ENCODE measurements at places on chromosomes 4 and X.

GRCh38 chrX:123487236-123487635 lies 245.6 kb downstream of the THOC2 start:
- DNase-seq, result no peak

- no peak for DNase-seq
Observed at GRCh38 chr4:84849051-84849640, 117.3 kb downstream of the WDFY3 start.

- DNase-seq, result no peak
Observed at GRCh38 chr4:118398226-118399090, 45.7 kb upstream of the PRSS12 start.

GRCh38 chr4:114598191-114599121 lies at the start of gene UGT8:
TSS of gene UGT8 (plus strand) at chr4:114598807. CDS start at chr4:114622881, 24,074 bp downstream.
- no peak for DNase-seq

GRCh38 chrX:32155044-32155638 lies 1056.2 kb downstream of the DMD start:
- no peak for DNase-seq

DNA sequence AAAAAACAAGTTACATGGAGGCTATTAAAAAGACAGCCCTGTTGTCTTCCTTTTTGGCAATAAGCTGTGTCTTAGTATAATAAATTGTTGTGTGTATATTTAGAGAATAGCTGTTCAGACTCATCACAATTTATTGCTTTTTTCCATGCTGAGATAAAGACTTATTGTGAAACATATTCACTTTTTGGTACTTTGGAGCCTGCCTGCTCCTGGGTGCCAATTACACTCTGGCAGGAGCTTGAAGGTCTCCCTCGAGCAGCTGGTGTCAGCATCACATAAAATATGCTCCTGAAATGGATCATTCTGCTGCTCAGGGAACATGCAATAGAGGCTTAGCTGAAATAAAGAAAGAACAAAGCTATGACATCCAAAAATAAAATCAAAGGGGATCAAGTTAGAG lies 211.6 kb upstream of the DKK2 start:
- DNase-seq, result no peak

DNA sequence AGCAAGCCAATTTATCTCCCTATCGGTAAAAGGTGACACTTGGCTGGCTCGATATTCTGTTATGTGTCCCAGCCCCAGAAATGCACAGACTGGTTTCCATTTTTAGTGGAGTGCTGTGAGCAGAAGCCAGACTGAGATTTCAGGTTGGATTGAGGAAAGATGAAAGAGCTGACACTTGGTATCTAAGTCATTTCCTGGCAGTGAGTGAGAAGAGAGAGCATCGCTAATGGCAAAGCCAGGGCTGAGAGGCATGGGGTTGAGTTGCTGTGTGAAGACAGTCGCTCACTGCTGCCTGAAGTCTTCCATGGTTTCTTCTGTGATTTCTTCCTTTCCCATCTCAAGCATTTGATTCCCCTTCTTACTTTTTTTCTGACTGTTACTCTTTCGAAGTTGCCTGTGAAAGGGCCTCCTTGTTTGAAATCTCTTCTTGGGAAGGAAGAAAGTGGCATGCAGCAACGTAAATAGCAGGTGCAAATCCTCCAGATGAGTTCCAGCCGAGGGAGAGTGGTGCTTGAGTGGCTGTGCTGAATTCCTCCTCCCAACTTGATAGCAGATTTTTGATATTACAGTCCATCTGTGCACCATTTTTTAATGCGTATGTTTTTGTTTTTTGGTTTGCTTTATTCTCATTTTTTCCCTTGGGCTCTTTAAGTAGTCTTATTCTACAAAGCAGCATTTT lies 109.2 kb upstream of the LIMCH1 start:
- DNase-seq, result no peak

GRCh38 chr4:132540797-132541196 lies 608.3 kb upstream of the PCDH10 start:
- DNase-seq, result no peak

DNA sequence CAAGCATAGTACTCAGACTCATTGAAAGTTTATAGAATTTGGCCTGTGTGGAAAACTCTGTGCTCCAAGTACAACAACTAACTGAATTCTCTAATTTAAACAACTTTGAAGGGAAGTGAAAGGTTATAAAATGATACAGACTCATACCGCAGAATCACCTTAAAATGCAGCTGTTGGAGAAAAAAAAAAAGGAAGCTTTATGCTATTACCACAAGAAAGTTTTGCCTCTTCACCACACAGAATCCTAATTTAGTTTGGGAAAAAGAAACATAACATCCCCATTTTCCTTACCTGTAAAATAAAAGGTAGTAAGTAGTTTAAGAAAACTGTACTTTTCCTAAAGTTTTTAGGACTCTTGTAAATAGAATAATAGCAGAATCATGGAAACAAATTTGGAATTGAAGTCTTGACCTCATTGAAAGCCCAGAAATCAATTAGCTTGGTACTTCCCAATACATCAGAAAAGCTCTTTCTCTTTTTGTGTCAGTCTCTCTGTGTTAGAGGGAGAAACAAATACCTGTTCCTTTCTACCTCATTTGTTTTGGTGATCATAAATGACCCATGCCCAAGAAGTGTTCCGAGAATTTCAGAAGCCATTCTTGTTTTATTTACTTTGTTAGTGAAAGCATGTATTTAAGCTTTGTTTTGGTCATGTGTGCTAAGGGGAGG lies 78.8 kb downstream of the NFKB1 start:
- DNase-seq, result no peak

DNA sequence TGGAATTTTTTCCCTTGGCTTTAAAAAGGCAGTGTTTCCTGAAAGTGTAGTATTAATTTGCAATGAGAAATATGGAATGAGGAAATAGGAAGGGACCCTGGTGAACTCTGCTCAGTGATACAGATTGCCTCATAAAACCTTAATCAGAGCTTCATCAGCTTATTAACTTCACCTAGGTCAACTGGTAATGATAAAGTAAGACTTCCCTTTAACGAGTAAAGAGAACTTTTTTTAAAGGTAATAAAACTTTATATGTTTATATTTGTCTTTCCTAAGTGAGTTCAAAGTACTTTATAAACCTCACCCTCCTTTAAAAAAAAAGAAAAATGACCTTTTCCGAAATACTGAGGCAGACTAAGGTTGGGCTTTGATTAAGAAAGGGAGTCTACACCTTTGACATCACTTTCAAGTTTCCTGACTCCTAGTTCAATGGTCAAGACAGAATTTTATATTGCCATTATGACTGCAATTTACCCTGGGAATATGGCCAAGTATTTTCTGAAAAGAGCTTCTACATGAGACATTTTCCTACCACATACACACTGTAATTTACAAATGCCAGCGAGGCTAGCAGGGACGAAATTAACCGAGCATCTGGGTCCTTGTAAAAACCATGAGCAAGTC lies 706.3 kb upstream of the TENM3 start:
- no peak for DNase-seq

DNA sequence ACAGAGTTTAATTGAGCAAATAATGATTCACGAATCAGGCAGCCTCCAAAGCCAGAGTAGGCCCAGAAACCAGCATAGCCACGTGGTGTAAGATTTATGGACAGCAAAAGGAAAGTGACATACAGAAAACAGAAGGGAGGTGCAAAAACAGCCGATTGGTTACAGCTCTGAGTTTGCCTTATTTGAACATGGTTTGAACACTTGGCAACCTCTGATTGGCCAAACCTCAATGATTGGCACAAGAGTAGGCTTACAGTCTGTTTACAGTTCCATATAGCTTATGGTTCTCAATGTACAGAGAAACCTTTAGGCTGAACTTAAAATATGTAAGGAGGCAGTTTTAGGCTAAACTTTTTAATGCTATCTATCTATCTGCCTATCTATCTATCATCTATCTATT lies 394.8 kb downstream of the CFAP47 start:
- no peak for DNase-seq

GRCh38 chr4:8859550-8860095 lies 12.0 kb downstream of the HMX1 start:
- DNase-seq, result no peak

GRCh38 chr4:143397335-143397734 lies 60.7 kb downstream of the GAB1 start:
- DNase-seq, result no peak

DNA sequence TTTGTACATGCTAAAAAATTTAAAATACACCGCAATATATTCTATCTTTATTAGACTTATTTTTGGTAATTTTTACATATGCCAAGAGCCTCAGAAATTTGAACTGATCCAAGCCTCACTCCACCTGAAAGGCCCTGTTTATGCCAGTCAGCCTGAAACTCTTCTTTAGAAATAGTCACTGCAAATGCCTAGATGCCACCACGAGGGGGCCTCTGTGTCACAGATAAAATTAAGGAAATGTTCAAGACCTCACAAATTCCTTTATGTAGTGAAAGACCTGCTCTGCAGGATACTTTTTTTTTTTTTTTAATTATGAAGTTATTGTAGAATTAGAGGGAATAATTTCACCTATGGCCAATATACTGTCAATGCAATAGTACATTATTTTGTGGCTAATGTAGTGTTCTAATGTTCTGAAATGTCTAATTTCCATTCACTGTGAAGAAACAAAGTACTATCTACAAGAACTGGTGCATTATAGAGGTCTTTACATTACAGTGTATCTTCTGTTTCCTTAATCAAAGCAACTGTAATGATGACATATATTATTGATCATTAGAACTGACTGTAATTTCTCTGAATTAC lies 69.8 kb downstream of the DTHD1 start:
- DNase-seq, result peak; percentile 32

DNA sequence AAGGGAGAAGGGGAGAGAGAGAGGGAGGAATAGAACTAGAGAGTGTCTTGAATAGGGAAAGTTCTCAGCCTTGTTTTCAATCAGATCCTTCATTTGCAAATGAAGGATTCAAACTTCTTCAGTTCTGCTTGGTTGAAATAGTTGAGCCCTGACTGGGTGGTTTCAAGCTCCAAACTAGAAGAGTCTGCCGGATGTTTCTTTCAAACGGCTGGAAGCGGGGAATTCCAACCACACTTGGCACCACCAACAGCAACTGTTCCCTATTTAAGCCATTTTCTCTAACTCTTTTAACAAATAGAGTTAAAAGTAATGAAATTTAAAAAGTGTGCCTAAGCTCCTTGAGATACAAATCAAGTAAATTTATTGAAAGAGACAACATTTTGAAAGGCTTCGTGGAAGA lies 67.5 kb upstream of the DDX60 start:
- DNase-seq, result no peak

DNA sequence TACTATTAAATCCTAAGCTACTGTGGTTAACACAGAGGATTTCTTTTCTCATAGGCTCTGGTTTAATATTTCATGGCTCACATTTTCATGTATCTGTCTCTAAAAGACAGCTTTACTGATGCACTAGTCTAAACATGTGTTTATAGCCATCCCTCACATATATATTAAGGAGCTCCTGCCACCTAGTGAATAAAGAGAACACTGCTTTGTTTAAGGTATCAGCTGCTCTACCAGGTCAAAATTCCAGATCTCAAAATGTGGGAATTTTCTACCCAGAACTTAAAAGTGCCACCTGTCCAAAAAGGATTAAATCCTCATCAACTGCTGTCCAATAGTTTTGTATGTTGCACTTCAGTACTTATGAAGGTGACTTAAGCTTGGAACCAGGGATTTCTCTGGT lies 188.5 kb upstream of the TEX13C start:
- no peak for DNase-seq

- DNase-seq, result no peak
Observed at GRCh38 chr4:108126806-108127205, 41.9 kb downstream of the LEF1 start.

DNA sequence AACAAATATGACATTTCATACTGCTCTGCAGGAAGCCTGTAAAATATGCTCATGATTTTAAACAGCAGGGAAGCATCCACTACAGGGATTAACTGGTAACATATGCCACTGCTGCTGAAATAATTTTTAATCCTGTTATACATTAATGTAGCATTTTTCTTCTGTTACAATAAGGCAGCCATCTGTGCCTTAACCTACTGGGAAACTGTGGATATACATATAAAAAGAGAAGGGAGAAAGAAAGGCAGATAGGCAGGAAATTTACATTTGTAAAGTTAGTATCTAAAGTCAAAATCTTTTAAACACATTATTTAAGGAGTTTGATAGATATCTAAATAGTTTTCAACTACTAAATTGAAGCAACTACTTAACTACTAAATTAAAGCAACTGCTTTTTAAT lies 514.6 kb upstream of the KLHL4 start:
- no peak for DNase-seq

DNA sequence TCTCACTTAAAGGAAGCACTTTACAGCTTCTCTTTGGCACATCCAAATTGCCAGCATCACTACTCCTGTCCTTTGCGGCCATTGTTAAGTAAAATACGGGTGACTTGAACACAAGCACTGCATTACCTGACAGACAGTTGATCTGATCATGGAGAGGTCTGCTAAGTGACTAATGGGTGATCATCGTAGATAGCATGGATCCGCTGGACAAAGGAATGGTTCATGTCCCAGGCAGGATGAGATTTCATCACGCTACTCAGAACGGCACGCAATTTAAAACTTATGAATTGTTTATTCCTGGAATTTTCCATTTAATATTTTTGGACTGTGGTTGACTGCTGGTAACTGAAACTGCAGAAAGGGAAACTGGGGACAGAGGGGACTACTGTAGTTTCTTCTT lies 94.1 kb downstream of the NEUROG2 start:
- DNase-seq, result no peak

GRCh38 chrX:153637121-153638040 lies 9.6 kb upstream of the DUSP9 start:
- DNase-seq, result no peak

DNA sequence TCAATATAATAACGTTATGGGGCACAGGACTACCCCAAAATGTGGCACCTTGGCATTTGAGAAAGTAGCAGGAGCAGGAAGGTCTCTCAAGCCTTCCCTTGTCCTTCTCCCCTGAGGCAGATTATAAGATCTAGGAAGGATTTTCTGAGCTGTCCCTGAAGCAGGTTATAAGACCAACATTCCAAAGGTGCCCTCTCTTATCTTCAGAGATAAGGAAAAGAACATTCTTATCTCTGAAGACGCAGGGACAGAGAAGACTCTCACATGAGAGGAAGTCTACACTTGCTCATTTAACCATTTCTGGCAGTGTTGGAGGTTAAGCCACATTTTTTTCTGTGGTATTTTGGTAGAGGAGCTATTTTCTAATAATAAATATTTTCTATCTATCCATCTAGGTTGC lies 437.9 kb upstream of the MAOA start:
- no peak for DNase-seq

DNA sequence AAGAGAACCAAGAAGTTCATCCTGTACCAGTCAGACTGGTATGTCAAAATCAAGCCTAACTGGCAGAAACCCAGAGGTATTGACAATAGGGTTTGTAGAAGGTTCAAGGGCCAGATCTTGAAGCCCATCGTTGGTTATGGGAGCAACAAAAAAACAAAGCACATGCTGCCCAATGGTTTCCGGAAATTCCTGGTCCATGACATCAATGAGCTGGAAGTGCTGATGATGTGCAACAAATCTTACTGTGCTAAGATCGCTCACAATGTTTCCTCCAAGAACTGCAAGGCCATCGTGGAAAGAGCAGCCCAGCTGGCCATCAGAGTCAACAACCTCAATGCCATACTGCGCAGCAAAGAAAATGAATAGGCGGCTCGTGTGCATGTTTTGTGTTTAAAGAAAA lies 172.7 kb upstream of the MED14 start:
- no peak for DNase-seq

- DNase-seq, result no peak
Observed at GRCh38 chr4:5927747-5928146, 34.9 kb upstream of the CRMP1 start.

- DNase-seq, result no peak
Observed at GRCh38 chrX:116114999-116115398, 55.5 kb upstream of the AGTR2 start.
